ENCODE measurements at places on chromosomes 11 and 22. TPM values are rescaled to one million over a fixed set of nuclear protein-coding genes. Genes with fewer than 3 reads are reported as not detected.

DNA sequence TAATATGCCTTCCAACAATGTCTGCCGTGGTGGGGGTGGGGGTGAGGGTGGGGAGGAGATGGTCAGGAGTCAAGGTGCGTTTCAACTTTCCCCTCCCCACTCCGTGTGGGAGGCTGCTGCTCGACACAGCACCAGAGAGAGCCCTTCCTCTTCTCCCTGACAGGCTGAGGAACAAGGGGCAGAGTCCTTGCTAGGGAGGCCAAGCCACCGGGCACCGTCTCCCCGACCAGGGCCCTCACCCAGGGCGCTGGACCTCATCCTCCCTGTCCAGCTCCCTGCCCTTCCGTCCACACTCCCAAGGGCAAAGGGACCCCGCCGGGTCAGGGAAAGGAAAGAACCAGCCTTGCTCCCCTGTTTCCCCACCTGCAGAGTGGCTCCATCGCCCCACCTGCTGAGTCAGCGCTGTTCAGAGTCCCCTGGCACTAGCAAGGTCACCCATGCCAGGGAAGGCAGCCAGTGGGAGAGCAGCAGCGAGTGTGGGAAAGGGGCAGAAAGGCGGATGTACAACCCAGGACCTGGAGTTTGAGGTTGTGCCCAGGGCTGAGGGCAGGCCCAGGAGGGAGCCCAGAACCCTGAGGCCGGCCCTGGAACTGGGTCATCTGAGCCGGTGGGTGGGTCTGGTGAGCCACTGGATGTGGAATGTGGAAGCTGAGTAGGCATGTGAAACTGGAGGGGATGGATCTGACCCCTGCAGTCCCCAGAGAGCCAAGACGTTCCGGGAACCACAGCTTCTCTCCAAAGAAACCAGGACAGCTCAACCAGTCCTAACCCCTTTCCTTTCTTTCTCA, 47.2 kb downstream of the BUD13 start:
- H3K4me1 ChIP-seq: no peaks in the 10 kb centered on the region
- H3K27me3 ChIP-seq: no peaks in the 10 kb centered on the region
- no peaks in the 10 kb centered on the region for H3K36me3 ChIP-seq
- no peak overlapping the region for H3K4me3 ChIP-seq

GRCh38 chr22:41403532-41404318, 22.0 kb downstream of the TEF start:
- H3K36me3 ChIP-seq: no peaks in the 10 kb centered on the region
- H3K27ac ChIP-seq: no peak overlapping the region
- DNase-seq: peak; percentile 76
- no peaks in the 10 kb centered on the region for H3K27me3 ChIP-seq
- H3K4me1 ChIP-seq: peaks cover 7% of the 10 kb centered on the region
- no peak overlapping the region for H3K4me3 ChIP-seq

GRCh38 chr11:68044898-68045351, 6.1 kb downstream of the TCIRG1 start:
- H3K36me3 ChIP-seq: peaks cover 69% of the 10 kb centered on the region
- no peak overlapping the region for H3K27ac ChIP-seq
- H3K4me1 ChIP-seq: peaks cover 24% of the 10 kb centered on the region
- no peak for DNase-seq
- no peak overlapping the region for H3K4me3 ChIP-seq

GRCh38 chr11:132134322-132134721, 763.9 kb downstream of the NTM start:
- H3K4me3 ChIP-seq: no peak overlapping the region
- no peaks in the 10 kb centered on the region for H3K27me3 ChIP-seq
- no peak overlapping the region for H3K27ac ChIP-seq
- H3K36me3 ChIP-seq: no peaks in the 10 kb centered on the region
- no peak for DNase-seq
- no peaks in the 10 kb centered on the region for H3K4me1 ChIP-seq

DNA sequence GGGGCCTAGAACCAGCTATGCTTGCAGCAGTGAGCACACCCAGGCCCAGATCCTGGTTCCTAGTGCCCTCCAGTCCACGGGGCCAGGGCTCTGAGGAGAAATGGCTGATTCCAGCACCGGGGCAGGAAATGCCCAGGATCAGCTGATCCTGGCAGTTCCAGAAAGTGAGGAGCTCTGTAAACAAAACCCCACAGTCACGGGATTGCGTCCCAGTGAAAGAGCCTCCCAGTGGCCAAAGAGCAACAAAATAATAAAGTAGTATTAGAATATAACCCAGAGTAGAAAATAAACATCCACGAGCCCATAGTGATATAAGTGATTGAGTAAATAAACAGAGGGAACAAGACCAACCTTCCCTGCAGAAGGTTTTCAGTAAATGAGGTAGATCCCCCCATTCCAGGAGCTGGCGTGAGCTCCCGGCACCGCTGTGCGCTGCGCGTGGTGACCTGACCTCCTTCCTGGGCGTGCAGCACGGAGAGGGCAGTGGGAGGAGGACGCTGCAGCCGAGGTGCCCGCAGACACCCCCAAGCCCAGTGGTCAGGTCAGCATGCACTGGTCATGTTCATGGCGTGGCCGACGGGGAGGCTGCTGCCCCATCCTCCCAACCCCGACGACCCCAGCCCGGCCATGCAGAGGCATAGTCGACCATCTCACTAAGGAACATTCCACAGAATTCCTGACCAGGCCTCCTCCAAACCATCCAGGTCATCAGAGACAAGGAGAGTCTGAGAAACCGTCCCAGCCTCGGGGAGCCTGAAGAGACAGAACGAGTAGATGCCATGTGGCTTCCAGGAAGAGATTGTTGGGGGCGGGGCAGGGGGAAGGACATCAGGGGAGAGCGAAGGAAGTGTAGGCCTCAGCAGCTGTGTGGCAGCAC, 19.8 kb downstream of the PTDSS2 start:
- peaks cover under 1% of the 10 kb centered on the region for H3K36me3 ChIP-seq
- H3K27ac ChIP-seq: no peak overlapping the region
- H3K4me3 ChIP-seq: no peak overlapping the region
- no peak for DNase-seq
- H3K27me3 ChIP-seq: no peaks in the 10 kb centered on the region
- H3K4me1 ChIP-seq: no peaks in the 10 kb centered on the region

DNA sequence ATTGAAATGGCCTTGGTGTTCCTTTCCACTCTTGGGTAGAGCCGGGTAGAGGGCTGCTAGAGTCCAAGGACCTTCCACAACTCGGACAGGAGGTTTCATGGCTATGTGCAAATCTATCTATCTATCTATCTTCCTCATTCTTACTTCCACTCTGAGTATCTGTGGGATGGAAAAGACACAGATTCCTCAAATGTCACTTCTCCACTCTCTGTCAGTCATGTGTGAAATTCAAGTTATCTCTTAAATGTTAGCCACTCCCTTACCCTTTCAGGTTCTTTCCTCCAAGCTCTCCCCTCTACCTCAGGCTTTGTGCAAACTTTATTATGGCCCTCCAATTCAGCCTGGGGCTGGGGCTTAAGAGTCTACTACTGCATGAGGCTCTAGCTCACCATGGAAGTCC, 84.3 kb downstream of the GDPD4 start:
- H3K27ac ChIP-seq: no peak overlapping the region
- H3K36me3 ChIP-seq: no peaks in the 10 kb centered on the region
- H3K27me3 ChIP-seq: no peaks in the 10 kb centered on the region
- no peaks in the 10 kb centered on the region for H3K4me1 ChIP-seq

- no peaks in the 10 kb centered on the region for H3K27me3 ChIP-seq
- no peak overlapping the region for H3K4me3 ChIP-seq
- peaks cover 63% of the 10 kb centered on the region for H3K36me3 ChIP-seq
- H3K4me1 ChIP-seq: peaks cover 34% of the 10 kb centered on the region
- H3K27ac ChIP-seq: no peak overlapping the region
Measured at GRCh38 chr11:4086575-4087353, 7.8 kb upstream of the RRM1 start.

- H3K27me3 ChIP-seq: no peaks in the 10 kb centered on the region
- H3K36me3 ChIP-seq: peaks cover 2% of the 10 kb centered on the region
- H3K4me1 ChIP-seq: peaks cover 11% of the 10 kb centered on the region
- H3K27ac ChIP-seq: peak overlapping the region; percentile 92
Measured at GRCh38 chr11:22626573-22627239, 1.1 kb upstream of the FANCF start.

GRCh38 chr11:43197379-43197778, 114.4 kb upstream of the API5 start:
- H3K27me3 ChIP-seq: no peaks in the 10 kb centered on the region
- no peaks in the 10 kb centered on the region for H3K36me3 ChIP-seq
- H3K27ac ChIP-seq: no peak overlapping the region
- no peak overlapping the region for H3K4me3 ChIP-seq

- no peak for DNase-seq
- H3K27me3 ChIP-seq: no peaks in the 10 kb centered on the region
- H3K4me1 ChIP-seq: no peaks in the 10 kb centered on the region
- no peak overlapping the region for H3K4me3 ChIP-seq
- no peak overlapping the region for H3K27ac ChIP-seq
Measured at GRCh38 chr11:5092821-5093585, 23.6 kb downstream of the OR52E1 start.

DNA sequence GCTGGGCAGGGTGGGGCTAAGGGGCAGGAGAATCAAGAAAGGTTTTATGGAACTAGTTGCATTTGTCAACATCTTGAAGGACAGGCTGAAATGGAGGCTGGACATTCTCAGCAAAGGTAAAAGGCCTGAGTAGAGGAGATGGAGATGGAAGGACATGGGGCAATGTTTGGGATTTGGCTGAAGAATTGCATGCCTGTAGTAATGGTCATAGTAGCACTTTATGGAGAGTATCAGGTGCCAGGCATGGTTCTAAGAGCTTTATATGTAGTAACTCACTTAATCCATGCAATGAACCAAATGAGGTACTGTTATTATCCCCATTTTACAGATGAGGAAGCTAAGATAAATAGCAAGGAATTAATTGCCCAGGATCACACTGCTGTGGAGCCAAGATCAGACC, 23.9 kb downstream of the BMAL1 start:
- no peak overlapping the region for H3K27ac ChIP-seq
- no peaks in the 10 kb centered on the region for H3K36me3 ChIP-seq
- no peak for DNase-seq
- peaks cover 83% of the 10 kb centered on the region for H3K4me1 ChIP-seq

ZP1 gene
- total RNA-seq: not detected

LIF gene
- total RNA-seq: 2.7 TPM

ACRV1 gene
- not detected for total RNA-seq

SDHD gene
- total RNA-seq: 52.3 TPM

POU2F3 gene
- not detected for total RNA-seq

CRYBA4 gene
- total RNA-seq: 0.59 TPM

MRGPRX3 gene
- total RNA-seq: not detected

TMPRSS6 gene
- total RNA-seq: 1.1 TPM

PDE2A gene
- 9.0 TPM for total RNA-seq

Measured in natural killer cell (primary cell).